ENCODE measurements at places on chromosomes 4 and X. TPM values are rescaled to one million over a fixed set of nuclear protein-coding genes. Genes with fewer than 3 reads are reported as not detected.
A peak's percentile ranks its signal among the peaks of the same experiment; 100 is the strongest.

DNA sequence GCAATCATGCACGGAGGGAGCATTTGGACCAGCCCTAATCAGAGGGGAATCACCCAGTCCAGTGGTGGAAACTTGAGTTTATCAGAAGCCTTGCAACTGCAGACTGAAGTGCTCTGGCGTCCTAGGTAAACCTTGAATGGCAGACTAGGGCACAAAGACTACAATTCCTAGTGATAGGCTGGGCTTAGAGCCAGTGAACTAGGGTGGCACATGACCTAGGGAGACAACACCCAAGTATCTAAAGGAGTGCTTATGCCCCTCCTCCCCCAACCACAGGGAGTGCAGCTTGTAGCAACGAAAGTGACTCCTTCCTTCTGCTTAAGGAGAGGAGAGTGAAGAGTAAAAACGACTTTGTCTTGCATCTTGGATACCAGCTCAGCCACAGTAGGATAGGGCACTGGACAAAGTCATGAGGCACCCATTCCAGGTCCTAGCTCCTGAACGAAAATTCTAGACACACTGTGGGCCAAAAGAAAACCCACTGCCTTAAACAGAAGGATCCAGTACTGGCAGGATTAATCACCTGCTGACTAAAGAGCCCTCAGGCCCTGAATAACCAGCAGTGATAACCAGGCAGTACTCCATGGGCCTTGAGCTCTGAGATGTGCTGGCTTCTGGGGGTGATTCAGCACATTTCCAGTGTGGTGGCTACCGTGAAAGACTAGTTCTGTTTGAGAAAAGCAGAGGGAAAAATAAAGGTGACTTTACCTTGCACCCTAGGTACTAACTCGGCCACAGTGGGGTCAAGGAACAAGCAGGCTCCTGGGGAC, 58.7 kb upstream of the STARD8 start:
- DNase-seq: no peak

- no peak for DNase-seq
Observed at GRCh38 chrX:3699821-3700381, 13.5 kb downstream of the PRKX start.

GRCh38 chrX:154040307-154040756, 20.6 kb upstream of the IRAK1 start:
- no peak for DNase-seq

GRCh38 chr4:47525154-47525819, 40.2 kb downstream of the ATP10D start:
- no peak for DNase-seq

- DNase-seq: no peak
Observed at GRCh38 chr4:80431203-80431965, 95.9 kb downstream of the CFAP299 start.

GRCh38 chr4:2570551-2571222, 34.2 kb downstream of the FAM193A start:
- DNase-seq: peak; percentile 41

DNA sequence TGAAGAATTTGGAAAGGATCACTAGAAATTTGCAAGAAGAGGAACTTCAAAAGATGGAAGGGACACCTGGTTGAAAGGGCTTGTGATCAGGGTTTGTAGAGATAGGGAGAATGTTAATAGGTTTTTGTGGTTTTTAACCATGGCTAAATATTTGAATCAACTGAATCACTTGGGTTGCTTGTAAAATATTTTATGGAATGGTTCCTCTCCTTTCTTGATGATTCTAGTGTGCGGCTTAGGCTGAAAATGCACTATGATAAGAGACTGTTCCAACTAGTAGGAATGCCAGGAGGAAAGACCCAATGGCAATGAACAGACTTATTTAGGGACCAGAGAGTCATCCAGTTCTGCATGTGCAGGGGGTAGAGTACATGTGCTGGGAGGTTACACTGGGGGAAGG, 408.2 kb downstream of the ARHGAP24 start:
- DNase-seq: no peak

The SPARCL1 gene
- 0.81 TPM for total RNA-seq

Measured in H7 (cell line).